HT-29 (cell line): ENCODE measurements at places on chromosomes 5 and 9.
A peak's percentile ranks its signal among the peaks of the same experiment; 100 is the strongest.

GRCh38 chr5:125032286-125032685, 285.8 kb upstream of the ZNF608 start:
- DNase-seq: no peak

- no peak for DNase-seq
These were observed 141.7 kb downstream of the MYO10 start for GRCh38 chr5:16794269-16794913.

GRCh38 chr5:32936329-32936728, 225.2 kb downstream of the NPR3 start:
- DNase-seq: no peak

GRCh38 chr9:137691646-137692351, 73.0 kb downstream of the EHMT1 start:
- no peak for DNase-seq

- DNase-seq: peak; percentile 51
These were observed 13.0 kb upstream of the RAD23B start for GRCh38 chr9:107270082-107270481.
